ENCODE measurements at places on chromosomes 16 and 17. TPM values are rescaled to one million over a fixed set of nuclear protein-coding genes. Genes with fewer than 3 reads are reported as not detected.
A peak's percentile ranks its signal among the peaks of the same experiment; 100 is the strongest.

RBBP6 gene
- 74.8 TPM for total RNA-seq

TEX14 gene
- total RNA-seq, result 0.31 TPM

PRSS21 gene
- 12.5 TPM for total RNA-seq

TMEM238L gene
- total RNA-seq, result not detected

ARL17B gene
- total RNA-seq, result 41.4 TPM

IL17C gene
- total RNA-seq, result 0.31 TPM

DNA sequence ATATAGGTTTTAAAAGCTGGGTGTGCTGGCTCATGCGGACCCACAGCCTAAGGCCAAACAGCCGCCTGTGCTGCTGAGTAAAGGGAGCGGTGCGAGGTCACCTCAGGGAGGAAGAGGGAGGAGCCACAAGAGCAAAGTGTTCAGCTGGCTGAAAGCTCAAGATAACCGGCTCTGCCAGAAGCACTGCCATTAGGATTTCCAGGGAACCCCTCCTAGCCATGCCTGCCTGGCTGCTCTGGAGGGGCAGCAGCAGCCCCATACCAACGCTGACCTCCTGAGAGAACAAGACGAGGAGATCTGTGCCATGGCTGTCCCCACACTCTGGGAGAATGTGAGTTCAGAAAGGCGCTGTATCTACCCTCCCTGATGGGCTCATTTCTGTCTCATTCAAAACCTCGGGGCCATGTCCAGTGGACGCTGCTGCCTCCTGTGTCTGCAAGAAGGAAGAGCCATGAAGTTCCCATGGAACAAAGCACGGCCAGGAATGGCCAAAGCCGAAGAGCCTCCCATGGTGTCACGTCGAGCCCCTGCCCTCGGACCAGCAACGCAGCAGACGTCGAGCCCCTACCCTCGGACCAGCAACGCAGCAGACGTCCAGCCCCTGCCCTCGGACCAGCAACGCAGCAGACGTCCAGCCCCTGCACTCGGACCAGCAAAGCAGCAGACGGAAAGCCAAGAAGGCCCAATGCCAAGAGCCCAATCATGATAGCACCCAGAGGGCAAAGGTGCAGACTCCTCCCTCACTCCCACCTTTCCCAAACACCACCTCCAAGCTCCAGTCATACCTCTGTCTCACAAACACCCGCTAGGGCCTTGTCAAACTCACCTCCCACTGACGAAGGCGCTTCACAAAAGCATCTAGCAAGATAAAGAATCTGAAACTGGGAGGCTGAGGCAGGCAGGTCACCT, 107.0 kb downstream of the ANKRD11 start:
- peaks cover 82% of the 10 kb centered on the region for H3K4me1 ChIP-seq
- H3K36me3 ChIP-seq, result peaks cover 14% of the 10 kb centered on the region
- H3K27ac ChIP-seq, result peak overlapping the region; percentile 85
- H3K27me3 ChIP-seq, result no peaks in the 10 kb centered on the region

- no peak overlapping the region for H3K4me3 ChIP-seq
- no peaks in the 10 kb centered on the region for H3K27me3 ChIP-seq
- DNase-seq, result no peak
- H3K36me3 ChIP-seq, result peaks cover 9% of the 10 kb centered on the region
- peaks cover 34% of the 10 kb centered on the region for H3K4me1 ChIP-seq
Measured at GRCh38 chr17:80725517-80725916, 180.9 kb downstream of the RPTOR start.

DNA sequence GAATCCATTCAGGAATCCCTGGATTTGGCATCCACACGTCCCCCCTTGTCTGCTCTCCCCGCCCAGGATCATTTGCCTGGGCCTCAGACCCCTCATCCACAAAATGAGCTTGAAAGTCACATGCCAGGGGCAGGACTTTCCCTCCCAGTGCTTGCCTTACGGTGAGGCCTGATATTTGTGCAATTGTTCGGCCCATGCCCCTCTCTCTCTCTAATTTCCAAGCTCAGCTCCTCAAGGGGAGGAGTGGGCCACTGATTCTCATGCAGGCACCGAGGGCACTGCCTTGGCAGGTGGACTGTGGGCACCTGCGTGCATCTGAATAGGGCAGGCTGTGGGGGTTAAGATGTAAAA, 267.2 kb upstream of the FOXF1 start:
- peaks cover 13% of the 10 kb centered on the region for H3K27me3 ChIP-seq
- H3K4me3 ChIP-seq, result no peak overlapping the region
- no peak overlapping the region for H3K27ac ChIP-seq
- no peaks in the 10 kb centered on the region for H3K4me1 ChIP-seq

GRCh38 chr16:3173892-3174617, 13.9 kb upstream of the OR1F1 start:
- H3K27ac ChIP-seq, result peak overlapping the region; percentile 43
- peak overlapping the region; percentile 70 for H3K4me3 ChIP-seq
- H3K27me3 ChIP-seq, result peaks cover 45% of the 10 kb centered on the region

DNA sequence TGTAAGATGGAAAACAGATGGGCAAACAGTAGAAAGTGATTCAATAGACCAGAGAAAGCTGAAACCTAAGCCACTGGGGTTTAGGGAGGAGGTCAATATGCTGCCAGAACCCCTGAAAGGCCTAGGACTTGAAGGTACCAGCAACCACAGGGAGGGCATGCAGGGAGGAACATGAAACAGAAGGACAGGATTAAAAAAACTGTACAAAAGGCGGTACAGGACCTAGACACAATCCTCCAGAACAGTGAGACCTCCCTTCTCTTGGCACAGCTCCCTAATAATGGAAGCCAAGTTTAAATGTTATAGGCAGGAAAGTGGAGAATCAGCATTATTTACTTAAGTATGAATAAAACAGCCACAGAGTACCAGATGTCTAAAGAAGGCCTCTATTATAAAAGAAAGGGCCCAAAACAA, 105.5 kb downstream of the SPAG9 start:
- no peaks in the 10 kb centered on the region for H3K27me3 ChIP-seq
- DNase-seq, result no peak
- no peak overlapping the region for H3K27ac ChIP-seq
- H3K4me1 ChIP-seq, result no peaks in the 10 kb centered on the region
- peaks cover 14% of the 10 kb centered on the region for H3K36me3 ChIP-seq
- no peak overlapping the region for H3K4me3 ChIP-seq

GRCh38 chr17:1590747-1591473, 28.3 kb upstream of the PITPNA start:
- no peak overlapping the region for H3K4me3 ChIP-seq
- H3K27me3 ChIP-seq, result no peaks in the 10 kb centered on the region
- DNase-seq, result no peak
- H3K36me3 ChIP-seq, result no peaks in the 10 kb centered on the region
- H3K4me1 ChIP-seq, result peaks cover 17% of the 10 kb centered on the region
- H3K27ac ChIP-seq, result no peak overlapping the region

- no peak for DNase-seq
- no peaks in the 10 kb centered on the region for H3K36me3 ChIP-seq
- no peak overlapping the region for H3K27ac ChIP-seq
- peaks cover 8% of the 10 kb centered on the region for H3K4me1 ChIP-seq
Measured at GRCh38 chr17:76871668-76872067, 3.5 kb downstream of the MGAT5B start.

DNA sequence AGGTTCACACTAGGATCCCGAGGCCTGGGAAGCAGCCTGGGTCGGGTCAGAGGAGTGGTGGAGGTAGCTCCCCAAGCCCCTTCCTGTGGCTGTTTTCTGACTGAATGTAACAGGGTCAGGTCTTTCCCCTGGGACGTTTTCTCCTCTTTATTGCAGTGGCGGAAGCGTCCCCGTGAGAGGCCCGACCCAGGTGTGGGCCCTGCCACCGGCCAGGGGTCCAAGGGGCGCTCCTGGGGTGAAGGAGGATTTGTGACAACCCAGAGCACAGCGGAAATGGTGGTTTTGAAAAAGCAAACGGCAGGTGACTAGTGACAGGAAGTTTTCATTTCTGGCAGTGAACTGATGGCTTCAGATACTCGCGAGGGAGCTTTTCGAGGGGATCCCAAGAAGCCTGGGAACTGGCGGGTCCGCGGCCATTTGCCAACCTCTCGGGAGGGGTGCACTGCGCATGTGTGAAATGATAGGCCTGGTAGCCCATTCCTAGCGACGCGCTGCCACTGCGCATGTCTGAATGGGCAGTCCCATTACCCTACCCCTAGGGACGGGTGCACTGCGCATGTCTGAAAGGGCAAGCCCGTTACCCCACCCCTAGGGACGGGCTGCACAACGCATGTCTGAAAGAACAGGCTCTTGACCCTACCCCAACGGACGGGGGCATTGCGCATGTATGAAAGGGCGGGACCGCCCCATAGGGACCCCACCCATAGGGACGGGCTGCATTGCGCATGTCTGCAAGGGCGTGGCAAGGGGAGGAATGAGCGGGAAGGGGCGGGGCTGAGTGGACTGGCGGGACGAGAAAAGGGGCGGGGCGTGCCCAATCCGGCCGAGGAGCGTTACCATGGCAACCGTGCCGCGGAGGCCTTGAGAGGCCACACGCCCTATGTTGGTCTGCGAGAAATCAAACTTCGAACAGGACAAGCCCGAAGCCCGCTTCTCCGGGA, 1747.9 kb downstream of the TP53TG3F start:
- H3K36me3 ChIP-seq, result no peaks in the 10 kb centered on the region
- no peak overlapping the region for H3K4me3 ChIP-seq
- H3K4me1 ChIP-seq, result no peaks in the 10 kb centered on the region
- H3K27ac ChIP-seq, result no peak overlapping the region

DNA sequence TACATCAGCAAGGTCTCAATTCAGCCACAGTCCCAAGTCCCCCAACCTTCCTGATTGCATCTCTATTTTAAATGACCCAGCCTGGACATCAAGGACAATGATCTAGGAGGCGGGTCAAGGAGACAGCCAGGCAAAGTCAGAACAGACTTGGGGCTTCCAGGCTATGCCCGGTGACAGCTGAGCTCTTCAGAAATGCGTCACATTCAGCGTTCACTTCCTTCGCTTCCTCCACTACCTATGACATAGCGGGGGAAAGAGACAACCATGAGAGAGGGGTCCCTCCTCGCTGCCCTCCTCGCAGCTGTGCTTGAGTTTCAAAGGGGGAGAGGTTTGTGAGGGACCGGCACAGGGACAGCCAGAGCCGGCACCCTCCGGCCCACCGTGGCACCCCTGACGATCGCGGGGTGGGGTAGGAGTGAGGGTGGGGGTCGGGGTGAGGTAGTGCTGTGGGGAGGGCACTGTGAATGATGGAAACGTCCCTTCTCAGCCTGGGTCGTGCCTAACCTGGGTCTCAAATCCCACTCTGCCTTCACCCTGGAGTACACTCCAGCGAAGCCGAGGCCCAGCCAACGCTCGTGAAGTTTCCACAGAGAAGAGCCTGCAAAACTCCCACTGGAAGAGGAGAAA, 12.3 kb upstream of the LGALS3BP start:
- no peak overlapping the region for H3K27ac ChIP-seq
- no peak overlapping the region for H3K4me3 ChIP-seq
- H3K36me3 ChIP-seq, result peaks cover 34% of the 10 kb centered on the region
- DNase-seq, result peak; percentile 1
- H3K27me3 ChIP-seq, result no peaks in the 10 kb centered on the region
- peaks cover 6% of the 10 kb centered on the region for H3K4me1 ChIP-seq

DNA sequence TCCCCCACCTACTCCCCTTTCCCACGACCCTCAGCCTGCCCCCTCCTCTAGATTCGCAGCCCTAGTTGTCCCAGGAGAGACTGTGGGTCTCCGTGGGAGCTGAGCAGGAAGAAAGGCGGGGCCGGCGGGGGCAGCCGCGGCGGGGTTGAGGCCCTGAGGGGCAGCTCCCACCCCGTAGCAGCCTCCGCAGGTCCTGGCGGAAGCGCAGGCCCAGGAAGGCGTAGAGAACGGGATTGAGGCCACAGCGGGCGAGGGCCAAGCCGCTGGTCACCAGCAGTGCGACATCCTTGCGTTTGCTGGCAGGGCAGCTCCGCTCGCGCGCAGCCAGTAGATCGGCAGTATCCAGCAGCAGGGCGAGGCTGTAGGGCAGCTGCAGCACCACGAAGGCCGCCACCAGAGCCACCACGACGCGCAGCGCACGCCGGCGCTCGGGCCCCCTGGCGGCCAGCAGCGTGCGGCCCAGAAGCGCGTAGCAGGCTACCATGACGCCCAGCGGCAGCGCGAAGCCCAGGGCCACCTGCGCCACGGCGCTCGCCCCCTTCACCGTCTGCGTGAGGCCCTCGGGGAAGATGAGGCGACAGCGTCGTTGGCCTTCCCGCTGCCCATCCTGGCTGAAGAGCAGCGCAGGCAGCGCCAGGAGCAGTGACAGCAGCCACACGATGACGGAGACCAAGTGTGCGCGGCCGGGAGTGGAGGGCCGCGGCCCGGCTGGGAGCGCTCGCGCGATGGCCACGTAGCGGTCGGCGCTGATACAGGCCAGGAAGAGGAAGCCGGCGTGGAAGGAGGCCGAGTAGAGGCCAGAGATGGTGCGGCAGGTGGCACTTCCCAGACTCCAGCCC, 1.9 kb downstream of the CCR10 start:
- DNase-seq, result peak; percentile 76
- H3K4me1 ChIP-seq, result peaks cover 51% of the 10 kb centered on the region
- peak overlapping the region; percentile 71 for H3K4me3 ChIP-seq
- peak overlapping the region; percentile 85 for H3K27ac ChIP-seq
- H3K36me3 ChIP-seq, result no peaks in the 10 kb centered on the region

DNA sequence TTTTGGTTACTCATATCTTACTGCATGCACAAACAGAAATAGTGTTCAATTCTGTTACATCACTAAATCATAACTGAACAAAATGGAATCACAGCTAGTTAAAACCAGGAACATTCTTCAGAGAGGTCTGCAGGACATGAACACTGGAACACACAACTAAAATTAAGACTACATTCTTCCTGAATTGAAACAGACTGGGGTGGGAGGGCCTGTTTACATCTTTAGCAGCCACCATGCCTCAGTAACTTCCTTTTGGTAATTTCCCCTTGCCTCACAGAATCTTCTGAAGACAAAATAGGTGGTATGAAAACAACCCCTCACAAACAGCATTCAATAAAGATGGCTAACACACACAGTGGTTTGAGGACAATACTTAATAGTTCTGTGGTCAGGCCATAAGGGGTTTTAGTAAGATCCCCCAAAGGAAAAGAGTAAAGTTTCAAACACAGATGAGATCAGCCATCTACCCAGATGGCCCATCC, 6.5 kb downstream of the MARF1 start:
- H3K4me3 ChIP-seq, result peak overlapping the region; percentile 54
- H3K4me1 ChIP-seq, result peaks cover 71% of the 10 kb centered on the region
- H3K36me3 ChIP-seq, result peaks cover 75% of the 10 kb centered on the region
- DNase-seq, result peak; percentile 26
- peak overlapping the region; percentile 94 for H3K27ac ChIP-seq

- no peak overlapping the region for H3K4me3 ChIP-seq
- no peak for DNase-seq
- H3K36me3 ChIP-seq, result no peaks in the 10 kb centered on the region
- no peak overlapping the region for H3K27ac ChIP-seq
- peaks cover 2% of the 10 kb centered on the region for H3K4me1 ChIP-seq
- H3K27me3 ChIP-seq, result peaks cover 2% of the 10 kb centered on the region
Measured at GRCh38 chr17:7825206-7825990, 8.6 kb upstream of the KDM6B start.

All from activated CD8-positive, alpha-beta T cell treated with anti-CD3 and anti-CD28 coated beads for 36 hours (primary cell).